ENCODE measurements at places on chromosomes 7 and 10.

- no peak for DNase-seq
These were observed 56.7 kb upstream of the EBF3 start for GRCh38 chr10:130020651-130021382.

GRCh38 chr10:130875116-130875515 is 436.4 kb downstream of the TCERG1L start:
- no peak for DNase-seq

- no peak for DNase-seq
These were observed 27.3 kb downstream of the MDFIC start for GRCh38 chr7:114949231-114949630.

DNA sequence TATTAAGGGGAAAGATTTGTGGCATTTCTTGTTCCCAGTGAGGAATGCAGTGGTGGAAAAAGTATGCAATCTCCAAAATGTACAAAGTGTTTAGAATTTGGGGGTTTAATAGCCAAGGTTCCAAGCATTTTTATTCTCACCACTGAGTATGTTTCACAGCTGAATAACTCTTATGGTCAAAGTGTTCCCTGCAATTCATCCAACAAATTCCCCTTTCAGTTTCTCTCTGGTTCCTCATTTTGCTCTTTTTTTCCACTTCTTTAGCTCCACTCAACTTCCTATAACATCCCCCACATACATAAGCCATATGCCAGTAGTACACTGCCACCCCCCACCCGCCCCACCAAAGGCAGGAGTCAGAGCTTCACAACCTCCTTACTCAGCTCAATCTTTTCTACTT is 4.6 kb downstream of the HECW1 start:
- DNase-seq: no peak

GRCh38 chr10:86449926-86450558 is 71.5 kb downstream of the WAPL start:
- no peak for DNase-seq

DNA sequence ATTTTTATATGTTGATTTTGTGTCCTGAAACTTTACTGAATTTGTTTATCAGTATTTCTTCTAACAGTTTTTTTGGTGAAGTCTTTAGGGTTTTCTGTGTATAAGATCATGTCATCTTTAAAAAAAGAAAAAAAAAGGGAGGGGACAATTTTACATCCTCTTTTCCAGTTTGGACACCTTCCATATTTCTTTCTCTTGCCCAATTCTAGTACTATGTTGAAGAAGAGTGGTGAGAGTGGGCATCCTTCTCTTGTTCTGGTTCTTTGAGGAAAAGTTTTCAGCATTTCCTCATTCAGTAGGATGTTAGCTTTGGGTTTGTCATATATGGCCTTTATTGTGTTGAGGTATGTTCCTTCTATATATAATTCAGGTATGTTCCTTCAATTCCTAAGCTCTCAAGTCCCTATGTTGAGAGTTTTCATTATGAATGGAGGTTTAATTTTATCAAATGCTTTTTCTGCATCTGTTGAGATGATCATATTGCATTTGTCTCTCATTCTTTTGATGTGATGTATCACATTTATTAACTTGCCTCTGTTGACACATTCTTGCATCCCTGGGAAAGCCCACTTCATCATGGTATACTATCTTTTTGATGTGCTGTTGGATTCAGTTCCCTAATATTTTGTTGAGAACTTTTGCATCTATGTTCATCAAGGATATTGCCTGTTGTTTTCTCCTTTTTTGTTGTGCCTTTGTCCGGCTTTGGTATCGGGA is 12.1 kb downstream of the TAS2R40 start:
- DNase-seq: no peak

GRCh38 chr10:51422311-51423120 is 276.9 kb downstream of the CSTF2T start:
- peak; percentile 10 for DNase-seq

DNA sequence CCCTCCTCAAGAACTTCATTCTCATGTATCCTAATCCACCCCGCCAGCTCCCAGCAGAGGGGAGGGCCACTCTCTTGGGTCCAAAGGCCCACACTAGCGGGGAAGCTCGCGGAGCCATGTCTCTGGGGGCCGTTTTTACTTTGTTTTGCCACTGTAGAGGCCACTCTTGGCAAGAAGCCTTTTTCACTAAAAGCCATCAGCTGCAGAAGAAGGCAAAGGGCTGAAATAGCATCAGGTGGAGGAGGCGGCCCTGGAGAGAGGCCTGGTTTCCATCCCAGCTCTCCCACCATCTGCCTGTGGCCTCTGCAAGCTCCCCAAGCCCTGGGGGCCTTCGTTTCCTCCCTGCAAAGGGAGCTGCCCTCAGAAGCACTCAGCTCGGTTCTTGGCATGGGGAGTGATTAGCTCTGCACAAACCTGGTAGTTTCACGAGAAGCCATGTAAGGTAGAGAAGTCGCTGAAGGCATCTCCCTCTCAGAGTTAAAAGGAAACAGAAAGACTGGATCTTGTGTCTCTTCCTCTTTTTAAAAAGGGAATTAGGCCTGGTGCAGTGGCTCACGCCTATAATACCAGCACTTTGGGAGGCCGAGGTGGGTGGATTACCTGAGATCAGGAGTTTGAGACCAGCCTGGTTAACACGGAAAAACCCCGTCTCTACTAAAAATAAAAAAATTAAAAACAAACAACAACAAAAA is 70.3 kb downstream of the PARP12 start:
- DNase-seq: no peak

DNA sequence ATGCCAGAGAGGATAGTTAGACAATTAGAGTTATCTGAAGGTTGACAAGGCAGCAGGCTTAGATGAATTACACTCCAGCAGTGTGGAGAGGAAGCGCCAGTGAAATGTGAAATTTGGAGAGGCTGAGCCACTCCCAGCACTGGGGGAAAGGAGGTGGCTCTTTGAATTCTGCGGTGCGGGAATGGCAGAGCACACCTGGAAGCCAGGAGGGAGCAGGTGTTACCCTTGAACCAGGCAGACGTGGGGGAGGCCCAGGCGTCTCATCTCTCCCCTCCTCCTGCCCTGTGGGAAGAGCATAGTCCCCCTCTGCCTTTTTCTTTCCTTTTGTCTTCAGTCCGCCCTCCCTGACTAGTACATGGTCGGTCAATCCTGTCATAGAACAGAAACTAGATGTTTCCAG is 203.1 kb downstream of the DPP6 start:
- DNase-seq: no peak

DNA sequence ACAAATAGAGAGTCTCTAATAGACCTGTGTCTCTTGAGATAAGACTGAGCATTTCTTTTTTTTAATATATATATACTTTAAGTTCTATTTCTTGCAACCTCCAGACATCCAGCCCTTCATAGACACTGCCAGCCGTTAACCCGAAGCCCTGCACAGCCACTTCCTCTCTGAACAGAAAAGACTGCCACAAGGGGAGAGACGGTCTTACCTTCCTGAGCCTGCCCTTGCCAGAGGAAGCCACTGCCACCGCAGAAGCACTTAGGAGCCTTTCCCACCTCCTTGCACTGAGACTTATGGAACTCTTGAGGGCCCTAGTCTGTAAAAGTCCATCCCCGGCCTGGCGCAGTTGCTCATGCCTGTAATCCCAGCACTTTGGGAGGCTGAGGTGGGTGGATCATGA is 31.8 kb upstream of the PRSS1 start:
- DNase-seq: no peak

DNA sequence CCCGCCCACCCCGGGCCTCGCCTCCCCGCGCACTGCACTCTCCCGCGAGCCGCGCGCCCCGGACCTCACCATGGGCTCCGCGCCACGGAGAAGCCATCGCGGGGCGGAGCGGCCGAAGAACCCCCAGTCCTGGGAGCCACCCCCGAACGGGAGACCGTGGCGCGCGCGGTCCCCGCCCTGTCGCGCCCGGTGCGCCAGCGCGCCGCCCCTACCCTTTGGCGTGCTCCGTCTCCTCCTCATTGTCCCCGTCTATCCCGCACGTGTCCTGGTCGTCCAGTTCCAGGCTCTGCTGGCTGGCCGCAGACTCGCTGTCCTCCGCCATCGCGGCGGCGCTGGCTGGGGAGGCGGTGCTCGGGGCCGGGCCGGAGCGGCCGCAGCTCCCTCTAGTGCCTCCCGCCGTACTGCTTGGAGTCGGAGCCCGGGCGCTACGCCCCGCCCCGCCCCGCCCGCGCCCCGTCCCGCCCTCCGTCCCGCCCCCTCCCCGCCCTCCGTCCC is at the start of gene NMT2:
NMT2 (minus strand) TSS at position 403 of the 495 bp plus-strand sequence; CDS start at position 322, 81 bp downstream.
- peak; percentile 88 for DNase-seq

GRCh38 chr7:43954524-43955228 is 28.4 kb downstream of the UBE2D4 start:
- DNase-seq: peak; percentile 70
